ENCODE measurements at places on chromosomes 6 and 20.

DNA sequence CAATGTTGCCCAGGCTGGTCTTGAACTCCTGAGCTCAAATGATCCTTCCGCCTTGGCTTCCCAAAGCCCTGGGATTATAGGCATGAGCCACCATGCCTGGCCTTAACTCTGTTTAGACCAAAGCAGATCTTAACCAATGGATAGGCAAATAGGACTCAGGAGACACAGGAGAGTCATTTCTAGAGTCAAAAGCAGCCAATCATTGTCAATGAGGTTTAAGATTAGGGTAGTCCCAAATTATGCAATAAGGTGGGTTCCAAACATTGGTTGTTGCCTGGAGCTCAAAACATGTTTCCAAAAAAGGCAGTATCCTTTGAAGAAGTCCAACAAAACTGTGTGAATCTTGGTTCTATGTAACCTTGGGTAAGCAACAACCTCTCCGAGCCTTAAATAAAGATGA lies 95.7 kb upstream of the JARID2 start:
- no peak for DNase-seq

DNA sequence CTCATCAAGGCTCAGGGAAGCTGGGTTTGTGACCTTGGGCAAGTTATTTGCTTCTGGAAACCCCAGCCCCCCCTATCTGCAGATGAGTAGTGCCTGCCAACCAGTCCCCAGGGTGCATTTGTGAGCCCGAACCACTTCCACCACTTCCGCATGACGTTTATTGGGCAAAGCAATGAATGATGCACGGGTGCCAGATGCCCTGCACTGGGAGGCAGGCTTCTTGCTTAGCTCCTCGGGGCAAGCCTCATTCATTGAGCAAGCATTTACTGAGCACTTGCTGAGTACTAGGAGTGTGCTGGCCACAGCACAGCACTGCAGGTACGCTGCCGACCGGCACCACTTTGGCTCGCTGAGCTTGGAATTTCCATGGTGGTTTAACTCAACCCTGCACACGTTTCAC lies 60.2 kb downstream of the GNAS-AS1 start:
- DNase-seq: no peak

- DNase-seq: no peak
These were observed 194.4 kb downstream of the KIF16B start for GRCh38 chr20:16378712-16379370.

DNA sequence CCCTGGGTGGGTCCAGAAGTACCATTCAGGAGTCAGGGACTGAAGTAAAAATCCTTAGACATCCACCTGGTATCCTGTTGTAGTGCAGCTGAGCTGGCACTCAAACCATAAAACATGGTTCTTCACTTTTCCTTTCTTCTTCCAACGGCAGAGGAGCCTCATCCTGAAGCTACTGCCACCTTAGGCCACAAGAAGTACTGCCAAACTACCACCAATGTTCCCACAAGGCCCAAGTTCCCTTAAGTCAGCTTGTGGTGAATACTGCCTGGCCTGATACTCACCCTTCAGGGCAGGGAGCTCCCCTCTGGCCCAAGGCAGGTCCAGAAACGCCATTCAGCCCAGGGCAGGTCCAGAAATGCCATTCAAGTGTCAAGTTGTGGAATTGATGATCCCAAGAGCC lies 1053.4 kb upstream of the CITED2 start:
- DNase-seq: no peak

GRCh38 chr6:108163267-108163643 lies 2.6 kb upstream of the NR2E1 start:
- DNase-seq: no peak

Data from NCI-H2081 (cell line).